ENCODE measurements at places on chromosomes 2 and 18. TPM values are rescaled to one million over a fixed set of nuclear protein-coding genes. Genes with fewer than 3 reads are reported as not detected.

DNA sequence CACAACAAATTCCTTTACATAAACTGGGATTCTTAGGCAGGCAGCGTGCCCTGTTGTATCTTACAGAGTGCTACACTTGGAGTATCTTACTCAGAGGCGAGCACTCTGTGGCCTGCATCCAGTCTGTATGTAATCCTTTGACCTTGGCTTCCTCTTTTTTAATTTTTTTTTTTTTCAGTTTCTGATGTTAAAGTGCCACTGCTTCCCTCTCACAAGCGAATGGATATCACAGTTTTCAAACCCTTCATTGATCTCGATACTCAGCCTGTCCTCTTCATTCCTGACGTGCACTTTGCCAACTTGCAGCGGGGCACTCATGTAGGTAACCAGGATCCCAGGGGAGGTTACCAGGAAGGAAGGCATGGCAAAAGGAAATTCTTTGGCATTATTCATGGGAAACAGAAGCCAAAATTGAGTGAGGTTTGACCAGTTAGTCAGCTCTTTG is 40.4 kb downstream of the GRHL1 start:
- no peak for DNase-seq

- peak; percentile 27 for DNase-seq
Measured at GRCh38 chr2:187580462-187581124, 26.4 kb upstream of the TFPI start.

DNA sequence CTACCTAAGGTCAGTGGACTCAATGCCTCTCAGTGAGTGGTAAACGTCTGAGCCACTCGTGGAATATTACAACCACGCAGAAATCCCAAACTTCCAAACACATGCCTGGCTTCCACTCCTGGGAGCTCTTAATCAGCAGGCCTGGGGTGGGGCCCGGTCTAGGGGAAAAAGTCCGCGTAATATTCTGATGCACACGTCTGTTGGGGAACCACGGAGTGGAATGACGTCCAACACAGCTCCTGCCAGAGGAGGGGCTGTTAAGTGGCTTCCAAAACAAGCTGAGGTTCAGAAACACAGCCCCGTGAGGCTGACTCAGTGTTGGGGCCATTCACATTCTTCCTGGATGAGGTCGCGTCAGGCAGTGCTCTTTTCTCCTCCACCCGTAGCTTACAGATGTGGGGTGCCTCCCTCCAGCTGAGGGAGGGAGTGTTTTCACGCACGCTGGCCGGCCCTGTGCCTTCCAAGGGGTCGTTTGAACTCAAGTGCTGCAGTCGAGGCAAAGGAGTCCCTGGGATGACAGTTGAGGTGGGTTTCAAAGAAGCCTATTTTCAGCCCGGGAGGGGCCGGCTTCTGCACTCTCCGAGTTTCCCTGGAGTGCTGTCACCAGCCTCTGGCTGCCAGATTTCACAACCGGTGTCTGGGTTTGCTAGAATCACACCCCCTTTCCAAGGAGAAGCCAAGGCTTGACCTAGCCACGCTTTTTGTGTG is 73.1 kb downstream of the ACKR3 start:
- no peak for DNase-seq

- no peak for DNase-seq
Measured at GRCh38 chr18:11948852-11949523, 32.3 kb upstream of the IMPA2 start.

DNA sequence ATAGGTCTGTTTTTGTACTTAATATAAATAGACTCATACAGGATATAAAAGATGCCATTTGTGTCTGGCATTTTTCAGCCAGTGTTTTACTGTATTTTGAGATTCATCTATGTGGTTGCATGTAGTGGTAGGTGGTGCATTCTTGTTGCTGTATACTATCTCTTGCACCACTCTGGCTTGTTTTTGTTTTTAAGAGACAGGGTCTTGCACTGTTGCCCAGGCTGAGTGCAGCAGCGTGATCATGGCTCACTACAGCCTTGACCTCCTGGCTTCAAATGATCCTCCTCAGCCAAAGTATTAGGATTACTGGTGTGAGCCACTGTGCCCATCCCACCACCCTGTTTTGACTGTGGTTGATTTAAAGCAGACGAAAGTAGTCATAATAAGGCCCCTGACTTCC is 12.6 kb downstream of the HK2 start:
- DNase-seq = no peak

The LRP2 gene
- total RNA-seq = not detected

The CDK15 gene
- total RNA-seq = not detected

The ITGB6 gene
- total RNA-seq = not detected

Data from G401 (cell line).